WTC11 (cell line): ENCODE measurements at places on chromosomes 7 and 10. TPM values are rescaled to one million over a fixed set of nuclear protein-coding genes. Genes with fewer than 3 reads are reported as not detected.

- DNase-seq, result no peak
These were observed 72.6 kb upstream of the RHOBTB1 start for GRCh38 chr10:61016630-61017029.

DNA sequence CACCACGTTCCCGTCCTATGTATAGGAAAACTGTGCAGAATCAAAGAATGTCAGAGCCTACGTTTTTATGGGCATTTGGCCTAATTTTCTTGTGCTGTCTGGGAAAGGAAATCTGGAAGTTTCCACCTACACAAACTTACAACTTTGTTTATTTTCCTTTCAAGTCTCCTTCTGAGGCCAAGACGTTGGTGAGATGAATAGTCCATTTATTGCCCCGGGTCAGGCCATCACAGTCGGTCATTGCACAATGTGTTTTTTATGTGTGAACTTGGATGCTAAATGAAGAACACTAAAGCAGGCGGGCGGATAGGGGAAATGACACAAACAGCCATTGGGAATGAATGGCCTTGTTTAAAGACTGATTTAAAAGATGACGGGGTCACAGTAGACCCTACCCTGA is 38.6 kb downstream of the TRIL start:
- DNase-seq, result no peak

GRCh38 chr7:136635751-136636150 is 232.7 kb upstream of the CHRM2 start:
- no peak for DNase-seq

GRCh38 chr10:28217848-28218247 is 85.0 kb downstream of the MPP7 start:
- DNase-seq, result no peak

DNA sequence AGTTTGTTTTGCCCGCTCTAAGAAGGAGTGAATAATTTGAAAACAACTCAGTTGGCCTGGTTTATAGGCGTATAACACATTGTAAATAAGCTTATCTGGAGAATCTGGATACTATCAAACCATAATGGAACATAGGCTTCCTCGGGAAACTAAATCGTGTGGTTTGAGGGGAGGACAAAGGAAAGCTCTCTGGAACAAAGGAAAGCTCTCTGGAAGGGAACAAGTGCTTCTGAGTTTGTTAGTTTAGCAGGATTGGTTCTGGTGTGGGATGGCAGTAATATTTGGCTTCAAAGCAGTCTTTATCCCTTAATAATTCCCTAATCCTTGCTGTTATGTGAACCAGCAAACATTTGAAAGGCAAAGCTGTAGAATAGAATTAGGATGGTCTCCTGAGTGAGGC is 15.0 kb upstream of the SLK start:
- DNase-seq, result no peak

GRCh38 chr10:21512573-21513404 is 12.7 kb downstream of the SKIDA1 start:
- DNase-seq, result no peak

DNA sequence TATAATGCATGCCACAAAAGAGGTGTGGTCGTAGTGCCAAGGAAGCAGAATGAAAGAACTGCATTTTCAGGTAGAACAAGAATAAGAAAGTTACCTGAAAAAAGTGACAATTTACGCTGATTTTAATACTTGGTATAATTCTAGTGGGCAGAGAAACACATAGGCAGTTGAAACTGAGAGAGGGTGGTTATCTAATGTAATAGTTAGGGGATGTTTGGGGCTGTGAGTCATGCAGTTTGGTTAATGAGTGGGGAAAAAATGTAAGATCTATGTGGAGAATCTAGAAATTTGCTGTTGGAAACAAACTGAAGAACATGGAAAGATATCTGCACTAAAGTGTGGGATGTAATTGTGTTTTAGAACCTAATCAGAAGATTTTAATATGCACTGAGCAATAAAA is 33.7 kb downstream of the ZNF37A start:
- DNase-seq, result no peak

DNA sequence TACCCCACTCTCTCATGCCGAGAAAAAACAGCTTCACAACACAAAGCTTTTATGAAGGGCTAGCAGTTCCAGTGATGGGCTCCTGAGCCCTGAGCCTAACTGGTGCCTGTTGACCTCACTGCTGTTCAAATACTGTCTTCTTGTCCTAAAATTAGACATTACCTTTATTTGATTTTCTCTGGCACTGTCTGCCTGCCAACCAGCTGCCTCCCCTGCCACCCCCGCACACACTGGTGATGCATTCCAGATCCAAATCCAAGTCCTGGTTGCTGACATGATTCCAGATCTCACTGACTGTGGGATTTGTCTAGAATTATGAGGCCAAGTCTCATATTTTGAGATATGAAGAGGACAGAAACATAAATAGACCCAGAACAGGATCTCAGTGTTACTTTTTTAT is 816.2 kb downstream of the NRG3 start:
- no peak for DNase-seq

- DNase-seq, result no peak
These were observed 63.7 kb upstream of the APBB1IP start for GRCh38 chr10:26374426-26374825.

DNA sequence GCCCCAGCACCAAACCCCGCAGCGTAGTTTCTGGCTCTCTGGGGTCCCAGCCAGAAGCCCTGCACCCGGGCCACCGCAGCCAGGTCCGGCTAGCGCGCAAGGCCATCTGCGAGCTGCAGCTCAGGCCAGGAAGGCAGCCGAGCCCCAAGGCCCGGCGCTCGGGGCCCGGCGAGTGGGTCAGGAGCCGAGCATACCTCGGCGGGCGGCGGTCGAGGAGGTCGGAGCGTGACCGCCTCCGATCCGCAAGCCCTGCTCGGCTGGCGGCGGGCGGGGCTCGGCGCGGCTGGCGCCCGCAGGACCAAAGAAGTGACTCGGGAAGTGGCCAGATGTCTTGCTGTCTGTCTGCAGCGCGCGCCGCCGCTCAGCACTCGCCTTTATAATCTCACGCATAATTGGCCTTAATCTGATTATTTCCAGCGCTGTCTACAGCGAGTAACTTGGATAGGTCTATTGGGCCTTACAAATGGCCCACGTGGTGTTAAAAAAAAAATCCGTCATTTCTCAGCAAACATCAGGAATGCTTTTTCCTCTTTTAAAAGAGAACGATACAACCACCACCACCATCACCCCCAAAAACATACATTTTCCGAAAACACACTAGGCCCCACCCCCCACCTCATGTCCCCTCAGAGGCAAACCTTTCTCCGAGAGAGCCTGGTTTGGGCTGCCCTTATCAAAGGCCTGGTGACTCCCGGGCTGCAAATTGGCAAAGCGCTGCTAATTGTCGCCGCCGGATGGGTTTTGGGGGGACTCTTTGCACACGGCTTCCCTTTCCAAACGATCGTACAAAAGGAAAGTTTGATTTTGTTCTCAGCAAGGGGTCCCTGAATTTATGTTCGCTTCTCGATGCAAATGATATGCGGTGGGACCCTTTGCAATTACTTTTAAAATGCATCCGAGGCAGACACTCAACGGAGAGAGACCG is at the start of gene DRGX:
Gene DRGX (minus strand): TSS at position 349 of the 925 bp plus-strand sequence. CDS start 649 bp downstream, outside the sequence.
- peak; percentile 32 for DNase-seq

DNA sequence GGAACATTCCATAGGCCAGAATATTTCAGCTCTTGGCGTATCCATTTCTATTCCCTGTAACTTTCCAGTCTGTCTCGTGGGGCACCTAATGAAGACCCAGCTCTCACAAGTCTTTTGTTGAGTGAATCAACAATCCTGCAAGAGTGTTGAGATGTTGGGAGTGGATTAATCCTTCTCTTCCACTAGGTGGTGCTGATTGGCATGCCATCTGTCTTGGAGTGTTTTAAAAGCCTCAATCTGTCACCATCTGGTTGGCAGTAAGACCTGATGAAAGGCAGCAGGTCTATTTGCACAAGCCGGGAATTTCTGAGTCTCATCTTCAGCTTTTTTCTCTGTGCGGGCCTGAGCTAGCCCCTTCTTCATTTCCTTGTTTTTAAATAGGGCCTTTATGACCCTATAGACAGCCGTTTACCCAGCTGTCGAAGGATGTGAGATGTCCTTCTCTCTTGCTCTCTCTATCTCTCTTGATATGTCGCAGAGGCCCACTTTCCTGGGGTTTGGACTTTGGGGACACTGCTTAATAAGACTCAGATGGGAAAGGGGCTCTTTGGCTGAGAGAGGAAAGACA is 180.5 kb downstream of the ZNF365 start:
- peak; percentile 14 for DNase-seq

DNA sequence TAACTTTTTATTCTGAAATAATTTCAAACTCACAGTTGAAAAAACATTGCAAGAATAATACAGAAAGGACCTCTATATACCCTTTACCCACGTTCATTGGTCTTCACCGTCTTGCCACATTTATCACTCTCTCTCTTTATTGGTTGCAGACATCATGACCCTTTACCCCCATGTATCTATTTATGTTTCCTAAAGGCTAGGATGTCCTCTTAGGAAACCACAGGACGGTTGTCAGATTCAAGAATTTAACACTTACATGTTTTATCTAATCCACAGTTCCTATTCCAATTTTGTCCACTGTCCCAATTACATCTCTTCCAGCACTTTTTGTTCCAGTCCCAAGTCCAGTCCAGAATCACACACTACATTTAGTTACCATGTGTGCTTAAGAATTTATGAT is 67.6 kb upstream of the FGFR2 start:
- DNase-seq, result no peak

GRCh38 chr10:87092376-87092860 is 2.2 kb downstream of the GLUD1 start:
- DNase-seq, result no peak

DNA sequence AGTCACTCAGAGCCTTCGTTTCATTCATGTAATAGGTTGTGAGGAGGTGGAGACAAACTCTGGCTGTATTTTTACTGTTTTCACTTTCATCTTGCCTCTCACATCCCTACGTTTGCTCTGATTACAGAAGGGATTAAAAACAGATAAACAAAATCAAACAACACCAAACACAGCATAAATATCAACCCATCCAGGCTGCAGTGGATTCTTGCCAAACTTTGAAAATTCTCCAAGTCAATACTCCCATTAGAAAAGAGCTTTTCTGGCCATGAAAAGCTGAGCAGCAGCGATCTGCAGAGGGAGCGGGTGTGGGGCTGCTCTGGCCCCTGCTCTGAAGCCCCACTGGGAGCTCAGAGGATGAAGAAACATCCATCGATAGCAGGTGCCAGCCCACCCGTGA is 283.2 kb downstream of the WDR37 start:
- no peak for DNase-seq

DNA sequence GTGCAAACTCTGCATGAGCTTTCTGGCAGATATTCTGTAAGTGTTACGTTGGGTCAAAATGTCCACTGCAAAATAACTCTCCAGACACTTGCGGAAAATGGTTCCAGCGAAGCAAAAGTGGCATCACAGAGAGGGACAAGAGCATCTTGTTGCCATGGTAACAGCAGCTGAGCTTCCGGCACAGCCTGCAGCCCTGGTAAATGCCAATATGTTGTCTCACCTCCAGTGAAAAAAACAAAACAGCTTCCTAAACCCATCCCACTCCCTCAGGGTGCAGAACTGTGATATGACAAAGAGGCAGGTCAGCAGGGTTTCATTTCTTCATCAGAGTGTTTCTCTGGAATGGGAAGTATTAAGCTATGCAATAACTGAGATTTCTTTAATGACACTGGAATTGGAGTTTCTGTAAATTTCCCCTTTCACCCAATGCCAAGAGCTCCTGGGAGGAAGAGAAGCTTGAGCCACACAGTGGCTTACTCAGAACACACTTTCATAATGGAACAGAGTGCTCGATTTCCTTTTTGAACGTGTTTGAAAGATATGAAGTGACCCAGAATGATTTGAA is 65.6 kb downstream of the FOXI2 start:
- DNase-seq, result no peak

- DNase-seq, result no peak
These were observed 206.6 kb downstream of the SKAP2 start for GRCh38 chr7:26657686-26658388.

GRCh38 chr10:104521901-104522694 is 119.0 kb upstream of the SORCS3 start:
- no peak for DNase-seq

- DNase-seq, result no peak
These were observed 28.2 kb downstream of the PTPRE start for GRCh38 chr10:127935071-127935561.

GRCh38 chr10:127417031-127417430 is 132.1 kb upstream of the NPS start:
- no peak for DNase-seq

GRCh38 chr7:142434666-142435167 is 176.9 kb upstream of the PRSS58 start:
- no peak for DNase-seq

- DNase-seq, result no peak
These were observed 24.5 kb downstream of the MRC1 start for GRCh38 chr10:17833656-17834055.

DNA sequence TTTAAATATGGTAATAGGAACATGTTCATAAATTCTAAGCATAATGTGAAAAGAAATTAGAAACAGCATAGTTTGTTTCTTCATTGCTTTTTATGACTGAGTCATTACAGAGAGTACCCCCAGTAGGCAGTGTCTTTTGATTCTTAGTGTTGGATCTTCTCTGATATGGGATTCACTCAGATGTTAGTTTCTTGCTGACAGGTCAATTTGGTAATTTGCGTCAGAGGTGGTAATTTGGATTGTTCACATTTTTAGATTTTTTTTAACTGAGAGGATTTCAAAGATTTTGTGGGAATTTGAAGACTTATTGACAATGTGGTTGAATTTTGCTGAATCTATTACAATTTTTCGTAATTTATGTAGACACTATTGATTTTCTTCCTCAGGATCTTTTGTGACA is 2.1 kb downstream of the HSPA14 start:
- DNase-seq, result no peak

DNA sequence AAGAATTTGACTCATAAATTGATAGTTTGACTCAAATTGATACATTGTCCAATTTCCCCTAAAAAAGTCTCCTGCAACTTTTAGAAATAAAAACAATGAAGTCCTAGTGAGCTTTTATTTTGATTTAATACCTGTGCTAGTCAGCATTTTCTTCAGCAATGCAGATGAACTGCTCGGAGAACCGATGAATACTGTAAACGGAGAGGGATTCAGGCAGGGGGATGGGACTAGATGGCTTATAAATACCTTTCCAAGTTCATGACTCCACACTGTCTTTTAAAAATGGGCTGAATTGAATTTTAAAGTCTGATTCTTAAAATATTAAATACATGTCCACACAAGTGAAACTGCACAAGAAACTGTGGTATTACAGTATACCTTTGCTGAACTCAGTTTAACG is 12.7 kb downstream of the EEPD1 start:
- no peak for DNase-seq

ZNF746 gene
- total RNA-seq, result 16.0 to 17.1 TPM (median 16.8 TPM) in 3 replicates

KLLN gene
- total RNA-seq, result 0.52 to 1.1 TPM (median 1.0 TPM) in 3 replicates

XRCC2 gene
- 21.2 to 25.4 TPM (median 21.7 TPM) in 3 replicates for total RNA-seq

PKD1L1 gene
- total RNA-seq, result 0.07 to 0.16 TPM (median 0.09 TPM) in 3 replicates

INMT gene
- total RNA-seq, result 3.5 to 5.6 TPM (median 4.4 TPM) in 3 replicates

SLIT1 gene
- total RNA-seq, result 1.1 to 1.6 TPM (median 1.4 TPM) in 3 replicates

CFAP58 gene
- 0.92 to 1.1 TPM (median 1.0 TPM) in 3 replicates for total RNA-seq

CRTAC1 gene
- total RNA-seq, result 1.1 to 1.7 TPM (median 1.2 TPM) in 3 replicates

GPR15LG gene
- not detected in 3 replicates for total RNA-seq

NYAP1 gene
- 6.2 to 7.6 TPM (median 6.7 TPM) in 3 replicates for total RNA-seq

ADAM8 gene
- total RNA-seq, result 7.2 to 9.5 TPM (median 7.2 TPM) in 3 replicates

PRLHR gene
- not detected in 3 replicates for total RNA-seq

CRHR2 gene
- total RNA-seq, result 0.09 to 0.25 TPM (median 0.22 TPM) in 3 replicates

VCL gene
- total RNA-seq, result 225 to 236 TPM (median 234 TPM) in 3 replicates

ACHE gene
- 6.4 to 7.7 TPM (median 6.6 TPM) in 3 replicates for total RNA-seq
